Activated naive CD8-positive, alpha-beta T cell treated with anti-CD3 and anti-CD28 coated beads, Interleukin-2, amount 50 U/mL, for 16 hours (primary cell): ENCODE measurements at places on chromosomes 1 and 21.

DNA sequence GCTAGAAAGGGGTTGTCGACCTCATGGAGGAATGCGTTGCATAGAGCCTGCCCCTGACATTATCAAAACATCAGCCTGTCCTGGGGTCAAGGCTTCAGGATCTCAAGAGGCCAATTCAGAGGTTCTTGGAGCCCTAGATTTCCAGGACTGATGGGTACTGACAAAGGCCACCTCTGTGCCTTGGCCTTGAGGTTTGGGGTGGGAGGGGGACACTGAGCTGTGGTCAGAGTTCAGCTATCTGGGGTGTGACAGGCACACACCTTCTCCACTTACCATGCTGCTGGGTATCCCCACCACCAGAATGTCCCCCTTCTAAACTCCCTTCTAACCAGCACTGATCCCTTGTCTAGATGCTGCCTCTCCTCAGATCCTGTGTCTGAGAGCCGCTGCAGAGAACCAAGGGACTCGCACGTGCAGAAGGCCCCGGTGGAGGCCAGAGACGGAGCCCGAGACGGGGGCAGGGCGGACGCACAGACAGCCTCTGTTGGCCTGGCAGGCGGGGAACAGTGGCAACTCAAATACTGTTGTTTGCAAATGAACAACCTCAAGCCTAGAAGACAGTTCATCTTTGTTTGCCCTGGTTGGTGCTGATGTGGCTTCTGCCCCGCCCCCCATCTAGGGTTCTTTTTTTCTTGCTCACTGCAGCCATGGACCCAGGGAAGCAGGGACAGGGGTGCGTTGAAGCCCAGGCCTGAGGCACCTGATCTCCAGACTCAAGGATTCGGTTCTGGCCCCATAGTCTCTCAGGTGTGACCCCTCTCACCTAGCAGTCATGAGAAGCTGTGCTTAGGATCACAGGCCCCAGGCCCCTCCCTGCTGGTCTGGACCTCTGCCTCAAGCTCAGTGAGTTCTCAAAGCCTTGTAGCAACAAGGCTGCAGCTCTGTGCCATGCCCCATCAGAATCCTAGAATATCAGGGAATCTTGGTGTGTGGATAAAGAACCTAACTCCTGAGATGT lies 28.1 kb upstream of the CSF1 start:
- DNase-seq: no peak

GRCh38 chr21:42201615-42202161 lies 17.3 kb upstream of the ABCG1 start:
- no peak for DNase-seq

GRCh38 chr1:43058545-43059360 lies 100.1 kb upstream of the SLC2A1 start:
- no peak for DNase-seq

- no peak for DNase-seq
Measured at GRCh38 chr1:16207318-16208269, 4.9 kb downstream of the ARHGEF19 start.

DNA sequence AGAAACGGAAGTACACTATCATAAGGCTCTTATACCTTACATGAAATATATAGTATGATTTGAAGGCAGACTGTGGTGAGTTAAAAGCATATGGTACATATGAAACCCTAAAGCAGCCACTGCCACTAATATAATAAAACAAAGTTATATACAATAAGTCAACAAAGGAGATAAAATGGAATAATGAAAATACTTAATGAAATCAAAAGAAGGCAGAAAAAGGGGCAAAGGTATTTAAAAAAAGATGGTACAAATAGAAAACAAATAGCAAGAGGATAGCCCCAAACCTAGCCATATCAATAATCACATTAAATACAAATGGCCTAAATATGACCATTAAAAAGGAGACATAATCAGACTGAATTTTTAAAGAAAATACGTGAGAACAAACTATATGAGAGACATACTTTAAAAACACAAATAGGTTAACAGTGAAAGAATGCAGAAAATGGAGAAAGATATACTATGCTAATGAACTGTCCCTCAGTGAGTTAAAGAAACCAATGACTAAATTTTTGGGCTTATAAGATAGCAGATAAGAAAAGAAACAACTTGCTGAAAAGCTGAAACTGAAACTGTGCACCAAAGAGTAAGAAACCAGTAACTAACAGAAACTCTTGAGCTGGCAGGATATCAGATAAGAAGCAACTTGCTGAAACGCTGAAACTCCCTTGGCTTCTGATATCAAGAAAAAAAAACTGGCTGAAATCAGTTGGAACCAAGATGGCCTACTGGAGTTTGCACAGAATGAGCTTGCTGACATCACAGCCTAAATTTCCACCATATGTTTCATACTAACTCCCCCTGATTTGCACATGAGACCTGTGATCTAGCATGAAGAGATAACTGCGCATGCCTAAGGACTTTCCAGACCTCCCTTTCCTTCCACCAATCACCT lies 44.3 kb upstream of the IL10 start:
- no peak for DNase-seq

GRCh38 chr1:65719391-65719790 lies 73.3 kb upstream of the PDE4B start:
- DNase-seq: no peak

DNA sequence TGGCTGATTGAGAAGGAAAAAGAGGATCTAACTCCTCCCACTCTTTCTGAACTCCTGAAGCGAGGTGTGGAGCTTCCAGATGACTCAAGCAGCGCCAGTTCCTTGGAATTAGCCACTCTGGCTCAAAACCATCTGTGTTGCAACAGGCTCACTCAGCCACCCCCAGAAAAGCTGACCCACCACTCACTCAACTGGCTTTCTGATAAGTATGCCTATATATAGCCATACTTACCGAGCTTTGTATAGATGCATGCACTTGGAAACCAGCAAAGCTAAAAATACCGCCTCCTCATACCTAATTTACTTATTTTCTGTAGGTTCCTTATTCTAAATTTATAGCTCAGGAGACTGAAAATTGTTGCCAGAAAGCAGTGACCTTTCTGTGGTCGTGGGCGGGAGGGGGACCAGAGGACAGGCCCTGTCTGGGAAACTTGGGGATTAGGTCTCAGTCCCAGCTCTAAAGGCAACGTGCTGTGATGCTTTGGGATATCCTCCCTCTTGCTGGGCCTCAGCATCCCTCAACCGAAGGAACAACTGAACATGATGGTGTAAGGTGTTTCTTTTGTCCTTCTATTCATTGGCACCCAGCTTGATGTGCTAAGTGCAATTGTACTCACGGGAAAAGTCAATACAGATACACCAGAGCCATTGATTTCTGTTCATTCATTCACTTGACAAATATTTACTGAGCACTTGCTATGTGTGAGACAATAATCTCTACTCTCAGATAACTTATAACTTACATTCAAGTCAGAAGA lies 65.7 kb downstream of the NENF start:
- no peak for DNase-seq

DNA sequence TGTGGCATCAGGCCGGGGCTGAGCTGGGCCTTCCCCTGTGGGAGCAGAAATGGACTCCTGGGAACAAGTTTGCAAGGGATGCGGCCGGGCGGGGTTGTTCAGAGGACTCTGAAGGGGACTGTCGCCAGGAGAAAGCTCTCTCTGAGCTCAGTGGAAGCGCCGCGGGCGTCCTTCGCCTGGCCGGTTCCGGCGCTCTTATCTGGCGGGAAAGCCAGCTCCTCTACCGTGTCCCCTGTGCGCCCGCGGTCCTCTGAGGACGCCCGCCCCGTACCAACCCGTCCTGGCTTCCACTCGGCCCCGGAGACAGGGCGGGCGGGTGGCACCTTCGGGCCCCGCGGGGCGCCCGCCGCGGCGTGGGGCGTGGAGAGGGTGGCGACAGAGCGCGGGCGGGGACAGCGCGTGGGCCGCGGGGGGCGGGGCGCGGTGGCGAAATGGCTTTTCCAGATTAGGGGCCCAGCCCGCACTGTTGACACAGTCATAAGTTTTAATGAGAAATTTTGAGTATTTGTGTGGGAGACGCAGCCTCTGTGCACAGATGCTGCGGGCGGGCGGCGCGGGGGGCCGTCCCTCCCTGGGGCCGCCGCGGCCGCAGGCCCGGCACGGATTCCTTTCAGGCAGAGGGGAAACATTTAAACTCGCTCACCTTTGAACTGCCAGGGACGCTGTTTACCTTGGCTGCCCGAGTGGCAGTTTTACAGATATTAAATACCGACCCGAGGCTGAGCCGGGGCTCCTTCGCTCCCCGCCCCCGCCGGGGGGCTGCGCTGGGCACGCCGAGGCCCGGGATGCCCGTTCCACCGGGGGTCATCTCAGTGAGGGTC lies 70.2 kb downstream of the FOXD2 start:
- no peak for DNase-seq

DNA sequence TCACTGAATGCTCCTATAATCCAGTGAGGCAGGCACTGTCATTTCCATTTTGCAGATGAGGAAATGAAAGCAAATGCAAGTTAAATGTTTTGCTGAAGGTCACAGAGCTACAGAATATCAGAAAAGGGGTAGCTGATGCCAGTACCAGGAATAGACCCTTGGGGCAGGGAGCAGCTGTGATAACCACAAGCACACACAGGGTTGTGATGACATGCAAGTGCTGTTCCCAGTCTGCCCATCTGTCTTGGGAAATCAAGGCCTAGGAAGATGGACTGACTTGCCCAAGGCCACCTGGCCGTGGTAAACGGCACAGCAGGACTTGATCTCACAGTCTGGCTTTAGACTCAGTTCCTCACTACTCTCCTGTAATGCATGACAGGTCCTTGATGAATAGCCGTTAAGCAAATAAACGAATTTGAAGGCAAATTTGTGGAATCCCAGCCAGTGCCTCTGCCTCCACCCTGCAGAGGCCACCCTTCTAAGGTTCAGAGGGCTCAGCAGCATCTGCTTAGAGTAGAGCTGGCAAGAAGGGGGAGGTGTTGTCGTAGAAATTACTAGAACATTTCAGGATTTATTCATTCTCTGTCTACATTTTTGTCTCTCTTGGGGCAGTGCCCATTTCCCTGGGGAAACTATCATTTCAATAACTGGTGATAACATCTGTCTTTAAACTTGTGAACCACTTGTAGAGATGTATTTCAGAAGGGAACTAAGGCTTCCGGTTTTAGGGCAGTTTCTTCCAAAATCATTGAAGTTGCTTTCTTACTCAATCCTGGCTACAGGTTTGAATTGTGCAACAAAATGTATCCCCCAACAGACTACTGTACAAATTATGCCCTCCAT lies 53.2 kb upstream of the MRPS6 start:
- DNase-seq: no peak

DNA sequence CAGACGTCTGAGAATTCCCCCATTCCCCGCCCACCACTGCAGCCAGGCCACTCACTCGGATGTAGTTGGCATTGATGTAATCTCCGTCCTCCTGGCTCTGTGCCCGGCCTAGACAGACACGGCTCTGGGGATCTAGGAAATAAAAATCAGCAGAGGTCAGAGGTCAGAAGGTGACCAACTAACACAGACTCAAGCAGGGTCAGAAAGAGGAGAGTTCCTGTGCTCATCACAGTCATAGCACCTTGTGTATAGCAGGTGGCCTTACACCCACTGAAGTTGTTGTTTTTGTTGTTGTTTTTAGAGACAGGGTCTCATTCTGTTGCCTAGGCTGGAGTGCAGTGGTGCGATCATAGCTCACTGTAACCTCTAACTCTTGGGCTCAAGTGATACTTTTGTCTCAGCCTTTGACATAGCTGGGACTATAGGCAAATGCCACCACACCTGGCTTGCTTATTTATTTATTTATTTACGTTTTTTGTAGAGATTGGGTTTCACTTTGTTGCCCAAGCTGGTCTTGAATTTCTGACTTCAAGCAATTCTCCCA lies 4.9 kb downstream of the PTPN7 start:
- DNase-seq: no peak

- DNase-seq: no peak
Measured at GRCh38 chr1:231161667-231162296, at the start of gene TRIM67. Gene TRIM67, plus strand, starts transcription at chr1:231162058. Its CDS starts 912 bp downstream, at chr1:231162970.

- no peak for DNase-seq
Measured at GRCh38 chr1:76298399-76298798, 223.9 kb downstream of the ST6GALNAC3 start.
